Stimulated activated CD4-positive, alpha-beta T cell treated with anti-CD3 and anti-CD28 coated beads, Interleukin-15, amount 100 ng/mL, for 1 hour (primary cell): ENCODE measurements at places on chromosomes 3 and 15.

GRCh38 chr15:25136119-25136518 lies 181.3 kb downstream of the SNRPN start:
- no peak for DNase-seq

GRCh38 chr3:185153861-185154629 lies 1.2 kb upstream of the C3orf70 start:
- no peak for DNase-seq

- no peak for DNase-seq
Observed at GRCh38 chr3:115986555-115987207, 363.4 kb downstream of the GAP43 start.

DNA sequence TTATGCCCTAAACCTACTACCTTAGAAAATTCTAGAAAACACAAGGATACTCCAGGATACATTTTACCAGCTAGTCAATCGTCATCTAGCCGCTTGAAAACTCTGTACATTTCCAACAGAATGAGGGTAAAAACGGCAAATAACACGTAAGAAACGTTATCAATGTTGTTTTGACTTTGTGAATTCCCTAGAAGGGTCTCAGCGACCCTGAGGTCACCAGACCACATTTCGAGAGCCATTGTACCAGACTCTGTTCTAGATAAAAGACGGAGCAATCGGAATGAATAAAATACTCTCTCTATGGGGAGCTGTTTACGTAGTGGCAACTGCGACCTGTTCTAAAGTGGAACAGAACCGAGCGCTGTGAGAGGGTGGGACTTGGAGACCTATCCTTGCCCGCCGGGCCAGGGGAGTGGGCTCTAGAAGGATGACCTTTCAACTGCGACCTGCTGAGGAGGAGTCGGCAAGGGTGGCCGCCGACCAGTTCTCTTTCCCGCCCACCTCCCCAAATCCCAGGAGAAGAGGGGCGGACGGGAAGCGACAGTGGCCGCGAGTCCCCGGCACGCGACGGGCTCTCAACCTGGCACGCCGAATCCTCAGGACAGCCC lies 778 bp upstream of the AP4E1 start:
- no peak for DNase-seq

GRCh38 chr15:35630532-35630931 lies 84.6 kb upstream of the DPH6 start:
- no peak for DNase-seq

DNA sequence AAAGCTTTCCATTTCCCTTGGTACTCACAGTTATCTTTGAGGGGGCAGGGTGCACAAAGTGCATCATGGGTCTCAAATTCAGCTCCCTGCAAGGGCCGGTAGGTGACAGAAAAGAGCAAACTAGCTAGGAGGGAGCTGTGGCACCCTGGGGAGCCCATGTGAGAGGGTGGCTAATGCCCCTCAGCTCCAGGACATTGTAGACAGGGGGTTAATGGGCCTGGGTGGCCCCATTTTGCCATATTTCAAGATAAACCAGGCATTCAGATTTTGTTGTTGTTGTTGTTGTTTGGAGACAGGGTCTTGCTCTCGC lies 3.7 kb upstream of the SLC6A6 start:
- DNase-seq, result no peak

DNA sequence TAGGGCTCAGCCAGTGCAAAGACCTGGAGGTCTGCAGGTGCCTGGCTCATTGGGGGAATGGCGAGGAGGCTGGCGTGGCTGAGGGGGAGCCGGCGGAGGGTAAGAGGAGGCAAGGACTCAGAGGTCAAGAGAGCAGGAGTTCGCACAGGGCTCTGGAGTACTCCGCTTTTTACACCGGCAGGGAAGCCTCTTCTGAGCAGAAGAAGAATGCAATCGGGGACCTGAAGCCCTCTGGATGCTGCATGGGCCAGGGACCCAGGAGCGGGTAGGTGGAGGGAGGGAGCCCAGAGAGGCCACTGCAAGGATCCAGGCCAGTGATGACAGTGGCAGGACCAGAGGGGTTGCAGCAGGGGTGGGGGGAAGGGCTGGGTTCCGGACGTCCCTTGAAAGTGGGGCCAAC lies 70.4 kb upstream of the TAMM41 start:
- no peak for DNase-seq

DNA sequence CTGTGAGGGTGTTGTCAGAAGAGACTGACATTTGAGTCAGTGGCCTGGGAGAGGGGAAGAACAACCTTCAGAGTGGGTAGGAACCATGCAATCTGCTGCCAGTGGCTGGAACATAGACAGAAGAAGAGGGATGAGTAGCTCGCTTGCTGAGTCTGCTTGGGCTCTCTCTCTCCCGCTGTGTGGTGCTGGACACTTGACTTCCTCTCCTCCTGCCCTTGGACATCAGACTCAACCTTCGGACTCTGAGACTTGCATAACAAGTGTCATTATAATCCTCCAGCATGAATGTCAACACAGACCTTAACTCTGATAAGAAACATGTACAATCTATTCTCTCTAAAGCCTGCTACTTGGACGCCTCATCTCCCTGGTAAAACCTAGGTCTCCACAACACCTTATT lies 5.9 kb upstream of the NMD3 start:
- no peak for DNase-seq

GRCh38 chr15:38699633-38700230 lies 135.1 kb upstream of the RASGRP1 start:
- peak; percentile 24 for DNase-seq

DNA sequence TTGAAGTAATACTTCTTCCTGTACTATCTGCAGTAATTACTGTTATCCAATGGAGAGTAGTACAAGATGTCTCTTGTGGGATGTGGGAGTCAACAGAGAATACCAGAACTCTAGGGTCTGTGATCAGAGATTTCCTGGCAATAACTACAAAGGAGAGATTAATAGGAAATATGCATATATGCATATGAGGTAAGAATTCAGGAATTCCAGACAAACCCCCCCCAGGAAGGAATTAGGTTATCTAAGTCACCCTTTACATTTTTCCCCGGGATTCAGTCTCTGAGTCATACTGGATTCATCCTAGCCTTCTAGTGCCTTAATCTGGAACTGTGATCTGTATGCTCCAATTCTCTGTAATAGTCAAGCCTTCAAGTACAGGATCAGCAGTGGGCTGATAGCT lies 49.4 kb downstream of the GTF2E1 start:
- no peak for DNase-seq

DNA sequence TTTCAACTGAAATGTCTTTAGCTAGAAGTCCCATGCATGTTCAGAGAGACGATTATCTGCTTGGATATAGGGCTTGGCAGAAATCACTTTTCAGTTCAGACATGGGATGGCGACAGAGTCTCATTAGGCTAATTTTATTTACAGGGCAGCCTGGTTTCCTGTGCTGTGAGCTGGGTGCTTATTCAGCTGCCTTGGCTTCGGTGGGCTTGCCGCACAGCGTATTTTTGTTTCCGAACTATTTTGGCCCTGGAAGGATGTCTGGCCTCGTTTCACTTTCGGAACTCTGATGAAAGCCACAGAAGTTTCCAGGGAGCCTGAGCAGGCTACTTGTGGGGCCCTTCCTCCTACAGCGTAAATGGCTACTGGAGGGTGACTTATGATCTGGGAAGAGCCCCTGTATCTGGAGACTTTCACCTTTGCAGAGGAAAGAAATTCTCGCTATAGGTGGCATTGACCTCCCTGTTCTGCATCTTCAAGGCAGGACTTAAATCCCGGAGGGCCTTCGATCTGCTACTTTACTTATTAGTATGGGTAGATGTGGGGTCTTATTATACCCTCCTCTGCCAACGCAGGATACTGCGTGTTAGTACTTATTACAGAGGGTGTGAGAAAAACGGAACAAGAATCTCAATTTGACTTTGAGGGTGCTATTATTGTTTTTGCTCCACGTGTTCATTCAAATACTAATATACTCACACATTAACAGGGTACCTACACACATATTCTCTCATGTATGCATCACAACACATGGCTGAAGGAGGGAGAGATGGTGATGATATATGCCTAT lies 364.0 kb upstream of the RBMS3 start:
- DNase-seq, result no peak

DNA sequence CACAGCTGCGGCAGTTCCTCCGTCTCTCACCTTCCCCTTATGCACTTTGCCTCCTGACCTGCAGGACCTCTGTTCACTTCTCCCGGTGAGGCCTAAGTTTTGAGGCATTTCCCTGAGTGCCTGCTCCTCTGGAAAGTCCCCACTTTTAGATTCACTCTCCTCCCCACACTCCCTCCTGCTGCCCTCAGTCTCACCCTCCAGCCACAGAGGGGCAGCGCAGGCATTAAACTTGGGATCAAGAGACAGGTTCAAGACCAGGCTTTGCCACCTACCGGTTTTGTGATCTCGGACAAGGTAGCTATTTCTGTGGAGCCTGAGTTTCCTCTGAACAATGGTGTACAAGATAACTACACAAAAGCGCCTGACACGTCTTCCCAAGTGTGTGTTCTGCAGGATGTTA lies 19.4 kb downstream of the SLC6A11 start:
- no peak for DNase-seq

GRCh38 chr15:52103217-52104207 lies 9.1 kb downstream of the BCL2L10 start:
- DNase-seq, result no peak

DNA sequence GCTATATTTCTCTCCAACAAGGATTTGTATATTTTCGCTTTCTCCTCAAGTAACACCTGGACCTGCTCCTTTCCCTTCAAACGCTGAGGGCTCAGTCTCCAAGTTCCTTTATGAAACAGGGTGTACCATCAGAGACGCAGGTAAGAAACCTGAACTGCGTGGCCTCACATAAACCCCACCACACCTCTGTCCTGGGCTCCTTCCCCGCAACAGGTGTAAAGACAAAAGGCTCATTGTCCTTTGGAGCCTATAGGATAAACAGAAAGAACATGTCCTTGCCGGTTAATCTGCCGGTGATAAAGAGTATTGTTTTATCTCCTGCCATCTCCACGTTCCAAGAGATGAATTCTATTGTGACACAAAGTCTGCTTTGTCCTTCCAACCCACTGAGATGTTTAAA lies 111.8 kb upstream of the ADAMTS9 start:
- DNase-seq, result no peak

DNA sequence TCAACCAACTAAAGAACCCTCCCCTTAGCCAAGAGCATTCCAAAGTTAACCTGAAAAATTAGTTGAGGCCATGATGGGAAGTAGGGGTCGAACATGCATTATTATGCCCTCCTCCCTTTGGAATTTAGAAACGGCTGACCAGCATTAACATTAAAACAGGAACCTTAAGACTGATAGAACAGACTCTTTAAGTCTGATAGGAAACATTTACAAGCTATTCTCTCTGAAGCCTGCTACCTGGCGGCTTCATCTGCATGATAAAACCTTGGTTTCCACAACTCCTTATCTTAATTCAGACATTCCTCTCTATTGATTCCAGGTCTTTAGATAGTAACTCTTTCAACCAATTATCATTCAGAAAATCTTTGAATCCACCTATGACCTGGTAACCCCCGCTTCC lies 331.0 kb downstream of the CGGBP1 start:
- DNase-seq, result no peak

GRCh38 chr15:95596496-95596895 lies 734.0 kb upstream of the NR2F2 start:
- no peak for DNase-seq

DNA sequence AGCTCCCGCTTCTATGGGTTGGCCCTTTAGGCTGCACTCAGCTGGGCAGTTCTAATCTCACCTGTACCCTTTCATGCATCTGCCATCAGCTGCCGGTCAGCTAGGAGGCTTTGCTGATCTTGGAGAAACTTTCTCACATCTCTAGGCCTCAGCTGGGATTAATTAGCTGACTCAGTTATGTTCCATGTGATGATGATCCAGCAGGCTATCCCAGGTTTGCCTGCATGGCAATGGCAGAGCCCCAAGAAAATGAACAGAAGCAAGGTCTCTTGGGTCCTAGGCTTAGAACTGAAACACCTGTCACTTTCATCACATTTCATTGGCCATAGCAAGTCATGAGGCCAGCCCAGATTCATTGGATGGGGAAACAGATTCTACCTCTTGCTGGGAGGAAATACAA lies 304.6 kb upstream of the TBC1D5 start:
- no peak for DNase-seq

GRCh38 chr15:80031841-80032240 lies 27.6 kb upstream of the ZFAND6 start:
- no peak for DNase-seq

DNA sequence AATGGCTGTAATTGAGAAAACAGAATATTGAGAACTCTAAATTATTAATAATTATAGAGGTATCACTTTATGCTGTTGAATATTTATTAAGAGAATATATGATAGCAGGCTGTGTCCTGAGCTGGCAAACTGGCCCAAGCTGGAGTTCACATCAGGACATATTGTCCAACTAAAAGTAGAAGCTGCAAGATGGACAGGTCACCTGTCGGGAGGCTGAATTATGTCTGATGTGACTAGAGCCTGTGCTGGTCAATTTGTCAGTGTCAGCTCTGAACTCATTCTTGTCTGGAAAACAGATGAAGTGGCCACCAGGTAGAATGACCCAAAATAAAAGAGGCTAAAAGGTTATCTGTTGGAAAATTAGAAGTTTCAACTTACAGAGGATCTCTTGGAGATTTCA lies 392.2 kb downstream of the LRTM1 start:
- no peak for DNase-seq

DNA sequence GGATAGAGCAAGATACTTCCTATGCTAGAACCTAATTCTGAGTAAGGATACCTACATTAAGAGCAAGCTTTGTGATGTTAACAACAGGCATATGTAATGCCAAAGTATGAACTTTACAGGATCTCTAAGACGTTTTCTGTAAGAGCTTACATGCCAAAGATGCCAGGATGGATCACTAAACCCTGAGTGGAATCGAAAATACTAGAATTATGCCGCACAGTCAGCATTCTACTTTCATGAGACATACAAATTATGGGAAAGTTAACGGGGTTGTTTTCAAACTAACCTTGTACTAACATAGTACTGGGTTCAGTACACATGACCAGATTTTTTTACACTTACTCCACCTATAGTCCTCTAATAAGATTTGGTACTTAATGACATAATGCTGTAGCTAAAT lies 55.1 kb downstream of the AAGAB start:
- DNase-seq, result no peak

- DNase-seq, result no peak
Observed at GRCh38 chr3:55720614-55721013, 233.5 kb upstream of the WNT5A start.

DNA sequence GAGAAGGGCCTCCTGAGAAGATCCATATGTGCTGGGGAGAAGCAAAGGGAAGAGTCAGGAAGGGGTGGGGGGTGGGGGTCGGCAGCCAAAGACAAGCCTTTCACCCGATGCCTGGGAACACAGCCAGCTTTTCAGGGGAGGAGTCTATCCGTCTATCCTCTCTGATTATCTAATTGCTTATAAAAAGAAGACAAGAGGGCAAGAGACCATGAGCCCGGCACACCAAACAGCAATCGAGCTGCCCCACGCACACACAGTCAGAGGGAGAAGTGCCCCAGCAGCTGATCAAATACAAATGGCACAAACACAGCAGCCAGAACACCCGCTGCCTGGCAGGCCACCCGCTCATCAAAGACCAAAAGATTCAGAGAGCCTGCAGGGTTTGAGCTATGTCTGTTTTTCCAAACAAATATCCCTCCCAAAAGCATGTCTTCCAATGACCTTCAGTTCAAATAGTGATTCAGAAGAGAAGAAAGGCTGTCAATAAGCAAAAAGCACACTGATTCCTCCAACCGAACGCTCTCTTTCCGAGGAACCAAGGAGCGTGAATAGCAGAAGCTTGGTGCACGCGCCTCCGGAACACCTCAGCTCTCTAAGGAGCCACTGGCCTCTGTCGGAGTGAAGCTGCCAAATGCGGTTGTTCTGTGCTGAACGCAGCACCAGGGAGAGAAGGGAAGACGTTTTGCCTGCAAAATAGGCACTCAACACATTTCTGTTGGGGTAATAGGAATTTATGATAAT lies 419.2 kb downstream of the OCA2 start:
- no peak for DNase-seq

- no peak for DNase-seq
Observed at GRCh38 chr15:88982304-88982945, 69.2 kb upstream of the MFGE8 start.
